A549 treated with ZK216348 at 1 μM for 4 hours (cell line): ENCODE measurements at places on chromosomes 6 and 20. TPM values are rescaled to one million over a fixed set of nuclear protein-coding genes. Genes with fewer than 3 reads are reported as not detected.

Gene CFB
- 1.6 to 3.2 TPM (median 2.0 TPM) in 5 replicates for total RNA-seq

Gene HEY2
- total RNA-seq = 0.06 to 0.09 TPM (median 0.08 TPM) in 3 of 5 replicates, not detected in the others

Gene LTA
- total RNA-seq = not detected in 5 replicates

Gene SLC17A2
- not detected in 5 replicates for total RNA-seq

Gene C6orf58
- total RNA-seq = 0.22 TPM in 1 of 5 replicates, not detected in the others

Gene CD93
- total RNA-seq = not detected in 5 replicates

Gene GNAS-AS1
- total RNA-seq = not detected in 5 replicates

Gene MUC22
- total RNA-seq = 0.02 TPM in 1 of 5 replicates, not detected in the others

Gene MCUR1
- 12.3 to 20.4 TPM (median 15.0 TPM) in 5 replicates for total RNA-seq

Gene HLA-DMB
- total RNA-seq = 1.1 to 2.2 TPM (median 1.8 TPM) in 5 replicates

Gene GSTA4
- total RNA-seq = 7.3 to 9.4 TPM (median 8.0 TPM) in 5 replicates

Gene HUS1B
- total RNA-seq = 0.24 to 0.34 TPM (median 0.33 TPM) in 3 of 5 replicates, not detected in the others

Gene SLC22A2
- total RNA-seq = 0.25 to 0.34 TPM in 2 of 5 replicates, not detected in the others

Gene CAPN11
- not detected in 5 replicates for total RNA-seq

Gene PDYN
- not detected in 5 replicates for total RNA-seq

Gene HS3ST5
- not detected in 5 replicates for total RNA-seq

Gene SCRT2
- total RNA-seq = not detected in 5 replicates

Gene PTPRK
- total RNA-seq = 10.6 to 17.6 TPM (median 14.5 TPM) in 5 replicates

Gene FOXC1
- total RNA-seq = 6.4 to 10.8 TPM (median 8.2 TPM) in 5 replicates

Gene NFYA
- 10.0 to 14.7 TPM (median 14.0 TPM) in 5 replicates for total RNA-seq

Gene MAS1
- not detected in 5 replicates for total RNA-seq

Gene DPPA5
- not detected in 5 replicates for total RNA-seq

Gene HSPA1L
- 1.4 to 2.2 TPM (median 1.9 TPM) in 5 replicates for total RNA-seq

Gene KIF3B
- 23.5 to 30.1 TPM (median 24.9 TPM) in 5 replicates for total RNA-seq

Gene NKX2-2
- not detected in 5 replicates for total RNA-seq

Gene RBPJL
- not detected in 5 replicates for total RNA-seq
